ENCODE measurements at places on chromosomes 5 and 9.

- DNase-seq, result no peak
Observed at GRCh38 chr9:81623778-81624177, 65.6 kb downstream of the TLE1 start.

- DNase-seq, result no peak
Observed at GRCh38 chr9:98401140-98402018, 145.9 kb upstream of the TBC1D2 start.

- DNase-seq, result no peak
Observed at GRCh38 chr9:76630916-76631315, 133.3 kb upstream of the PCA3 start.

DNA sequence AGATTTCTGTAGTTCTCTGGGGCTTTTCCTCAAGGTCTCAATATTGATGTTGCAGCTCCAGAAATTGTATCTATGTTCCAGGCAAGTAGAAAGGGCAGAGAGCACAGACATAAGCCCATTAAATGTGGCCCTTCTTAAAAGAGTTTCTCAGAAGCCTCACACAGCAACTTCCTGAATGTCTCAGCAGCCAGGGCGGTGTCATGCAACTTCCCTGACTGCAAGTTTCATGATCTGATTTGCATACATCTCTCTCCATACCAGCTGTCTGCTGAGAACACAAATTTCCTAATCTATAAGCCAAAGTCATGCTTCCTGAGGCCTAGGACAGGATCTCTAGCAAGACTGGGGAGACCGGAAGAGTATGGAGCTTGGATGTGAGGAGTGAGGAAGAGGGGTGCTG lies 13.0 kb downstream of the RGS7BP start:
- DNase-seq, result no peak
